ENCODE measurements at places on chromosomes 16 and 17. TPM values are rescaled to one million over a fixed set of nuclear protein-coding genes. Genes with fewer than 3 reads are reported as not detected.

AHSP gene
- total RNA-seq: not detected

CCL3 gene
- total RNA-seq: 8.8 TPM

ATP2A3 gene
- 298 TPM for total RNA-seq

DNA sequence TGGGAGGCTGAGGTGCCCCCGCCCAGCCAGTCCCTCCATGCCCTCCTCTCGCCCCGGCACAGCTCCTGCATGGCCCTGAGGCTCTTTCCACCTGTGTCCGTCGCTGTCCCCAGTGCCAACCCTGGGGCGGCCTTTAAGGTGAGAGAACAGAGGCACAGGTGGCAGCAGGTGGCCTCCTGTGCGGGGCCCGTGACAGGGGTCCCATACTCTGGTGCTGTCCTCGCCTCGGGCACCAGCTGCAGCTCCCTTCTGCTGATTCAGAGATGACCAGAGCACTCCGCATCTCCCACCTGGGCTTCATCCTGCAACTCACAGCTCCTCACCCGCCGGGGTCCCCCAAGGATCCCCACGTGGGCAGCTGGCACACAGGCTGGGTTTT, 8.0 kb downstream of the PRSS27 start:
- no peak for DNase-seq

ZNF750 gene
- not detected for total RNA-seq

DNA sequence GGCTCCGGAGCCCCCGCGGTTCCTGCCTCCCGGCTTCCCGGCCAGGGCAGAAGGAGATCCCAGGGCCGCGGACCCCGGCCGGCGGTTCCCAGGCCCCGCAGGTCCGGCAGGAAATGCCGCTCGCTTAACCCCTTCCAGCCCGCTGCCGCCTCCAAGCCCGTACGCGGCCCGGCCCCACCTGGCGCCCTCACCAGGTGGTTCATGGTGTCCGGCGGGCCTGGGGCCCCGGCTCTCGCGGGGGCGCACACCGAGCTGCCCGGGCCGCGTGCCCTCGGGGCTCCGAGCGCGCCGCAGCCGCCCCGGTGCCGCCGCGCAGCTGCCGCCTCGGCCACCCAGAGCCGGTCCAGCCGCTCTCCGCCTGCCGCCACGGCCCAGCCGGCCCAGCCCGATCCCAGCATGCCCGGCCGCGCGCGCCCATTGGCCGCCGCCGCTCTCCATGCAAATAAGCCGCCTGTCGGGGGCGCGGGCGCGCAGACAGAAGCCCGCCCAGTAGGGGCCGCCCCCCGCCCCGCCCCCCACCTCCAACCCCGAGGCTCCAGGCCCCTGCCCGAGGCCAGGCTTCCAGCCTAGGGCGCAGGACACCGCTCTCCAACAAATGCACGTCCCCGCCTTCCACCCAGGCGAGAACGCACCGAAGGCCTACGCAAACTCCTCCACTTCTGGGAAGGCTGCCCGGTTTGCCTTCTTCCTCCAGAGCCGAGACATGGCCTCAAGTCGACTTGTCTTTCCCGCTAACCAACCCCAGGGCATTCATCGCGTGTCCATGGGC, at the start of gene BCAR1:
Gene BCAR1 (minus strand): TSS at position 345 of the 769 bp plus-strand sequence. CDS start 142 bp downstream, at position 203.
- DNase-seq: no peak

KLHL10 gene
- not detected for total RNA-seq

SLFN12 gene
- 5.4 TPM for total RNA-seq

SLC9A5 gene
- 1.4 TPM for total RNA-seq

TBC1D3I gene
- 0.57 TPM for total RNA-seq

DNA sequence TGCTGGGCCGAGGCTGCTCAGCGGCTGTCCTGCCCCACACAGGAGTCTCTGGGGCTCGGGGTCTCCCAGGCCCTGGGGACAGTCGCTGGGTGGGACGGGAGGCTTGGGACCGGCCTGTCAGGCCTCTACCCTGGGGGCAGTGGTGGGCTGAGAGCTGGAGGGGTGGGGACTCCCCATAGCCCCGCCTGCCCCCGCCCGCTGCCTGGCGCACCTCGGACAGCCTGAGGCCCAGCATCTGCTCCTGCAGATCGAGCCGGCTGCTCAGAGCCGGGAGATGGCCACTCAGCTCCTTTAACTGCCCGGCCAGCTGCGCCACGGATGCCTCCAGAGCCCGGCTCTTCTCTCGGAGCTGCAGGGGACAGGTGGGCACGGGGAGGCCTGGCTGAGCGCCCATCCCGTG, 6.7 kb downstream of the PERCC1 start:
- DNase-seq: no peak

TERF2IP gene
- 107 TPM for total RNA-seq

PPL gene
- not detected for total RNA-seq

DNA sequence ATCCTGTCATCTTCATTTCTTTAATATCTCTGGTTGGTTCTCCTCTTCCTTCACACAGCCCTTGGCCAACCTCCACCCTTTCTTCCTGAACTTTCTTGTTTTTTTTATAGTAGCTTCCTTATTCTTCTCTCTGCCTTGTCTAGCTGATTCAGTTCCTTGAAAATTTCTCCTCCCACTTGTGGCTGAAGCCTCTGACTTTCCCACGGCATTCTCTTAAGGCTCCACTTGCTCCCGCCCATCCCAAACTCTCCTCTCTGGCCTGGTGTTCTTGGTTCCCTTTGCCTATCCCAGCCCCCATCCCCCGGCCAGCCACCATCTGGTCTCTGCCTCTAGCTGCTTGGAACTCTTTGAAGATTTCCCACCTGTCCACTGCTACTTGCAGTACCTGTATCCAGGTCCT, 29.1 kb downstream of the NLRP1 start:
- no peak for DNase-seq

- DNase-seq: no peak
Observed at GRCh38 chr17:31093866-31094599, 744 bp upstream of the NF1 start.

DNA sequence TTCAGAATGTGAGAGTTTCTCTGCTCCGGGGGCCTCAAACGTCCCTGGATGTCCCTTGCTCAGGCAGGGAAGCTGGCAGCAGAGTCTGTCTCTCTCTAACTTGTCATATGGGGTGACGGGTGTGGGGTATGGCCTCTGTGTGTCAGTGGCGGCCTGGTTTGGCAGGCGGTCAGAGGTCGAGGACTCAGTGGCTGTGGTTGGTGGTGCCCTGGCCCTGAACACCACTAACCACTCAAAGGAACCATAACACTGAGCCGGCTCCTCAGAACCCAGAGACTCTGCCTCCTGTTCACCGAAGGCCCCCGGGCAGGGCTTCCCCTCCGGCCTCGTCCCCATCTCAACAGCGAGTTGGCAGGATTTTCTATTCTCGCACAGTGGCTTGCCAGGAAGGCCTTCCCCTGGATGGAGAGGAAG, 677 bp downstream of the P2RX1 start:
- DNase-seq: no peak

ETV4 gene
- not detected for total RNA-seq

- no peak for DNase-seq
Observed at GRCh38 chr17:68614718-68615117, 13.6 kb upstream of the FAM20A start.

PLK1 gene
- 1.7 TPM for total RNA-seq

- DNase-seq: no peak
Observed at GRCh38 chr17:63491977-63492618, 15.2 kb downstream of the ACE start.

GAST gene
- not detected for total RNA-seq

SEPTIN12 gene
- total RNA-seq: not detected

- no peak for DNase-seq
Observed at GRCh38 chr17:948284-948852, 31.2 kb downstream of the NXN start.

GRCh38 chr17:21705021-21705601, 12.8 kb downstream of the KCNJ18 start:
- no peak for DNase-seq

- DNase-seq: no peak
Observed at GRCh38 chr17:70691150-70691549, 521.8 kb downstream of the KCNJ2 start.

GRCh38 chr17:62899361-62899760, 66.7 kb upstream of the TANC2 start:
- no peak for DNase-seq

CDH13 gene
- total RNA-seq: not detected

DNA sequence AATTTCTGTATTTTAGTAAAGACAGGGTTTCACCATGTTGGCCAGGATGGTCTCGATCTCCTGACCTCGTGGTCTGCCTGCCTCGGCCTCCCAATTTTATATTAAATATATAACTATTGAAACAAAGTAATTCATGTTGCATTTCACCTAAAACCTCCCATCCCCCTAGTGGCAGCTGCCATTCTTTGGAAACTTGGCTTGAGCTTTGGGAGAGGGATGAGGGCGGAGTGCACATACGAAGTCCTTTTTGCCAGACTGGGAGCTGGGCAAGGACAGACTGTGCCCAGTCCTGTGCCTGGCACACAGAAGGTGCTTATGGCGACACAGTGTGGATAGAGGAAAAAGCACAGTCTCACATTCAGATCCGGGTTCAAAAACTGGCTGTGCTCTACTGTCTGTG, 83.8 kb downstream of the NETO2 start:
- DNase-seq: no peak

- no peak for DNase-seq
Observed at GRCh38 chr16:77745972-77746371, 23.7 kb downstream of the NUDT7 start.

DNA sequence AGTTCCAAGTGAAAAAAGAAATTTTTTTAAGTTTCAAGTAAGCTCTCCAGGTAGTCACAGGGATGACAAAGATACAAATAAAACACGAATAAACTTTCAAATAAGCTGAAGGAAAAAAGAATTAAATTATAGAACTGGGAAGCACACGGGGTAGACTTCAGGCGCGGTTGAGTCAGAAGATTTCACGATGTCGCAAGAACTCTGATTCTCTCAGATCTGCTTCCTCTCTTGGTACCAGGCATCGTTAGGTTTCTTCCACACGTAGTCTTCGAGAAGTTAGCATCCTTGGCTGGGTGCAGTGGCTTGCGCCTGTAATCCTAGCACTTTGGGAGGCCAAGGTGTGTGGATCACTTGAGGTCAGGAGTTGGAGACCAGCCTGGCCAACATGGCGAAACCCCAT, 784.1 kb upstream of the RBFOX1 start:
- no peak for DNase-seq
